NCI-H2081 treated with DMSO at 0.1 percent for 48 hours (cell line): ENCODE measurements at places on chromosomes 3 and 15.

DNA sequence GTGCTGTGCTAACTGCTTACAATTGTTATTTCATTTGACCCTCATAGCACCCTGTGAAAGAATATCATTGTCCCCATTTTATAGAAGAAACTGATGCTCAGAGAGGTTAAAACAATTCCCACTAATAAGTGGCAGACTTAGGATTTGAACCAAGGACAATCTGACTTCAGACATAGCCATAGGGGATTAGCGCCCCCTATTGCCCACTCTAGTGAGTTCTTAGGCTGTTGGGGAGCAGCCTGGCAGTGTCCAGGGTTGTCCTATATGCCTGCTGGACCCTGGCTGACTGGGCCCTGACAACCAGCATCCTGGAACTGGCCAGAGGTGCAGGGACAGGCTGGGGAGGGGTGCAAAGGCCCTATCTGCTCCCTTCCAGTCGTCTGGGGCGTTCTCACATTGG is 15.4 kb downstream of the DPH3 start:
- no peak for DNase-seq

- no peak for DNase-seq
Observed at GRCh38 chr15:99914723-99915122, 181.5 kb upstream of the LYSMD4 start.

- DNase-seq: no peak
Observed at GRCh38 chr3:27877061-27878013, 155.2 kb upstream of the EOMES start.

- DNase-seq: no peak
Observed at GRCh38 chr3:58062472-58062871, 54.2 kb downstream of the FLNB start.

DNA sequence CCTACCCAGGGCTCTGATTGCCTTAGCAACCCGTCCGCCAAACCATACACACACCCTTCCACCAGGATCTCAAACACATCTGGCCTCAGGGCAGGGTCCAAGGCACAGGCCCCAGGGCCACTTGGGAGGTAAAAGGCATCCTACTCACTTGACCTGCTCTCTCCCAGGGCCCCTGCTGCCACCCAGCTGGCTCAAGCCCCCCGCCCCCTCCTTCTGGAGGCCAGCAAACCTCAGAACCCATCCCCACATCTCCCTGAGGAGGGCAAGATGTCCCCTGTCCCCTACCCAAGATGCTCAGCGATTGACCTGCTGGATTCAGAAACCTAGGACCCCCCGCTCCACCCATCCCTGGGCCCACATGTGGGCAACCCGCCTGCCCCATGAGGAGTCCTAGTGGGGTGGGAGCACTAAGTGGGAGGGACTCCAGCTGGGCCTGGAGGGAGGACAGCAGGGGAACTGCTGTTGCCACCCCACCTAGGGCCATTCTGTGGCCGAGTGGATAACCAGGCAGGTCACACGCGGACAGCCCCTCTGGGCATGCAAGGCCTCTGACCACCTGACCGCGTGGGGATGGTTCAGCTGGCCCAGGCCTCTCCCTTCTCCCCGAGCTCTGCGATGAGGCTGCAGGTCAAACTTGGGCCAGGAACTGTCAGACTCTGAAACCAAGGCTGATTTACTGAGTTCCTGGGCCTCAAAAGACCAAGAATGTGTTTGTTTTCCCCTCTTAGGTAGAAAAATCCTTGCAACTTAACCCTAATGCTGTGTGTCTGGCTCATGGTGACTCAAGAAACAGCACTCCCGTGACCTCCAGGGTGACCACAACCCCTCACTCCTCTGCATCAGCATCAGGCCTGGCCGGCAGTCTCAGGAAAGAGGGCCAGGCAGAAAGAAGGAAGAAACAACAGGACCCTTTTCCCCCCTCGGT is 4.2 kb downstream of the MFGE8 start:
- no peak for DNase-seq

DNA sequence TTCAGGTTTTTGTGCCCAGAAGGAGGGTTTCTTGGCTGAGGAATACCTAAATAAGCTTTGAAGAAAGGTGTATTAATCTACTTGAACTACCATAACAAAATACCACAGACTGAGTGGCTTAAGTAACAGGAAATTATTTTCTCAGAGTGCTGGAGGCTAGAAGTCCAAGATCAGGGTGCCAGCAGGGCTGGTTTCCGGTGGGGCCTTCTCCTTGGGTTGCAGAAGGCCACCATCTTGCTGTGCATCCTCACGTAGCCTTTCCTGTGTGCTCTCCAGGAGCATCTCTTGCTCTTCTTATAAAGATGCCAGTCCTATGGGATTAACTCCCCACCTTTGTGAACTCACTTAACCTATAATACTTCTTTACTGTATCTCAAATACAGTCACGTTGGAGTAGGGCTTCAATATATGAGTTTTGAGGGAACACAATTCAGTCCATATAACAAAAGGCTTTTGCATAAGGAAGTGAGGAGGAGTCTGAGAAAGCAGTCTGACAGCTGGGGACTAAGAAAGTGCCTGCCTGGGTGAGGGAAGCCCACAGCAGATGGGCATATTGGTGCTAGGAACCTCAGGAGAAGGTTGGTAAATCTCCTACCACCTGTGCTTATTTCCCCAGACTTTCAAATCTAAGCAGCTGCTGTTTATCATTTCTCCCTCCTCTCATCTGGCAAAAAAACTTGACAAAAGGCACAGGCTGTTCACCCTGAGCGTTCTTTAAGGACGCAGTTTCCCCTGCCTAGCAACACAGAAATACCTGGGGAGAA is 89.6 kb upstream of the CBLB start:
- DNase-seq: no peak

- DNase-seq: no peak
Observed at GRCh38 chr15:101481381-101481705, 8.2 kb downstream of the PCSK6 start.

DNA sequence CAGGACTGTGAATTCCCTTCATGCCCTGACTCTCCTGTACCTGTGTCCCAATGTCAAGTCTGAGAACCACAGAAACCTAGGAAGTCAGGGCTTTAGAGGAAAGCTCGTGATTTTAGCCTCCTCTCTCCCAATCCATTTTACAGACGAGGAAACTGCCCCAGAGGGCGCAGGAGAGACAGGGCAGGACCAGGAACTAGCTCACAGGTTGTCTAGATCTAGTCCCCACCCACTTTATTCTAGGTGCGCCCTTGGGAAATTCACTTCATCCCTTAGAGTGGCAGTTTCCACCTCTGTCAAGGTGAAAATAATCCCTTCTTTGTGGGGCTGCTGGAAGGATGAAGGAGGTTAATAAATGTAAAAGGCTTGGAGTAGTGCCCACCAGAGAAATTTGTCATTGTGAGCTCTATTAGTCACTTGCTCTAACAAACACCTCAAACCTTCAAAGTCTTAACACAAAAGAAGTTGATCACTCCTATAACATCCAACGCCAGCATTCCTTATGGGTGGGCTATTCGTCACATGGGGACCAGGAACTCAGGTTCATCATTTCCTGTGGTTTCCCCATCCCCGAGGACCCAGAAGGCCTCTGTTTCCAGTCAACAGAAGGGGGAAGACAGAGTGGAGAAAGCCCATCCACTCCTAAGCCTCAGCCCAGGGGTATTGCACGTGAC is 282.3 kb downstream of the XXYLT1 start:
- no peak for DNase-seq
